ENCODE measurements at places on chromosomes 11 and 22.

DNA sequence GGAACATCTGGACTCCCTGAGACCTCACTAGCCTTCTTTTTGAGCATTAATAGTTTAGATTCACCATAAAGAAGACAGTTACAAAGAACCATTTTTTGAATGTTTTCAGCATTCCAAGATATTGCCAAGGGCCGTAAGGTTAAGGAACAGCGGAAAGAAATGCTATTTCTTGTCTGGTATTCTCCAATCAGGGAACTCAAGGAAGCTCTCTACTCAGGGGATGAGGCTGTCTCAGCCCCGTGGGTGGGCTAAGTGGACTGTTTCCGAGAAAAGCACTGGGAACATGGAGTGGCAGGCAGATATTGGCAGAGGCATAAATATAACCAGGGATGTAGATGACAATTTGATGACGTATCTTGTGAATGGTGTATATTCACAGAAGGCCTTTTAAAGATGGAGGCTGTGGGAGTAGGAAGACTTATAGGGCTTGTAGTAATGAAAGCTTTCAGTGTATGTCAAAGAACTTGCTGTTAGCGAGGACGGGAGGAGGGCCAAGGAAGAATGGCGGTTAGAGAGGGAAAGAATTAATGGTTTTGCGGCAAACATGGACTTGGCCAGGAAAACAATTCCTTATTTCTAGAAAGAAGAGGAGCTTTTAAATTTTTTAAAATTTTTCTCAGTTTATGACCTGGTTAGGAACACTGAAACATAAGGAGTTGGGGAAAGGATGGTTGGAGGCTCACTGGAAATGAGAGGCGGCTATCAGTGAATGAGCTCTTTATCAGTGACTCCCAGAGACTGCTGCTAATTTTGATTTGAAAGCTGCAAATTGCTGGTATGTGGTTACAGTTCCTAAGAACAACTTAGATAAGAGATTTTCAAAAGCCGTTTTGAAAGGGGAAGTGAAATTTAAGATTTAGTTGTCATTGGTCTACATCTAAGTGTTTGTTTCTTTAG, 64.6 kb downstream of the ST3GAL4 start:
- DNase-seq, result no peak

DNA sequence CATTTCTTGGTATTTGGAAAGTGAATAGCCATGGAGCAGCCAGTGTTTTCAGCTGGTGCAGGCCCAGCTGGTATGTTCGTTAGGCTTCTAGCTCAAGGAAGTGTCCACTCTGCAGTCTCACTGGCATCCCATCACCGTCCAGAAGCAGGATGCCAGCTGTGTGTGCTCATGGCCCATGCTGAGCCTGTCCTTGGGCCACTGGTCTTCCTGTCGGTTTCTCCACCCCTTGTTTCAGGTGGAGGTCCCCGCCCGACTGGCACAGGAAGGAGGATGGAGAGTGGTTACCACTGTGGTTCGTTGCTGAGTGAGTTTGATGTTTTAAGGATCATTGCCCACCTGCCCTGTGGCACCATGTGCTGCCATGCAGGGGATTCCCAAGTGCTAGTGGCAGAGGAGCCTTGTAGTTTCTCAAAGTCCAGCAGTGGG, 63.7 kb downstream of the MED15 start:
- DNase-seq, result no peak

GRCh38 chr11:35214792-35215193, 75.8 kb downstream of the CD44 start:
- DNase-seq, result peak; percentile 97

DNA sequence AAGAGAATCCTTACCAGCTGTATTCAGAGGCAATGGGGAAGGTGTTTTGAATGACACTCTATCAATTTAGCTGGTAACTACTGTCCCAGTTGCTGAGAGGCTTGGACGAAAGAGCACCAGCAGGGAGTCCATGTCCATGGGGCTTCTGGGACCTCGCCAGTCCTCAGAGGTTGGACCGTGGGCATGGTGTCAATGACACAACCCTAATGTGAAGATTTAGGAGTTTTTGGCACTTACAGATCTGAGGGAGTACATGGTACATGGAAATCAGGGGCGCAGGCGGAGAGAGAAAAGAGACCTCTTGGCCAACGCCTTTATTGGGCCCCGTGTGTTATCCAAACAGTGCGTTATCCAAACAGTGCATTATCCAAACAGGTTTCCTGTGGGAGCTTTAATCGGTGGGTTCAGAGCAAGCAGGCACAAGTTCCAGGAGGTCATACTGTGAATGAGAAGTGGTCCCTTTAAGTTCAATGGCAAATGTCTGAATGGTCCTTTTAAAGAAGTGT, 169.1 kb upstream of the B3GAT1 start:
- DNase-seq, result no peak

DNA sequence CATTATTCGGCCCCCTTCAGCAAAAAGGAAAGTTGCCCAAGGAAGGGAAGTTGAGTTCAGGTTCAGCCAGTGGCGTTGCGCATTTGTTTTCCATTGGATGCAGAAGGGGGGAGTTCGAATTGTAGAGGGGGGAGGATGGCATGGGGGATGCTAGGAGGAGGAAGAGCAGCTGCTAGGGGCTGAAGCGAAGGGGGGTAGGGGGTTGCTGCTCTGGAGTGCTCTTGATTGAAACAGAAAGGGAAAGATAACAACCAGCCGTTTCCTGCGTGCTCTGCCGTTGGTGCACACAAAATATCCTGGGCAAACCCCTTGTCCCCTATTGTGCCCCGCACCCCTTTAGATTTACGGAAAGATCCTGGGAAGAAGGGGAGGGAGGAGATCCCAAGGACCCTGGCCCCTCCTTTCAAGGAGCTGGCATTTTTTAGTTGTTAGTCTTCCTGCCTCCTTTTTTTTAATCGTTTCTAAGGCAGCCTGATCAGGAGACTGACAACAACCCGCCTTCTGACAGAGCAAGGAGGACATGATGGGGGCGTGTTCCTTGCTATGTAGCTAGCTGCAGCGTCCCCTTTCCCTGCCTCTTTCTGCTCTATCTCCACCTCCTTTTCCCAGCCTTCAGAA, 2.1 kb downstream of the KMT2A start:
- DNase-seq, result no peak

Measured in fibroblast of skin of left quadriceps (primary cell).